ENCODE measurements at places on chromosomes 2 and 18.
A peak's percentile ranks its signal among the peaks of the same experiment; 100 is the strongest.

GRCh38 chr2:88190808-88191721, 20.9 kb downstream of the THNSL2 start:
- no peak for DNase-seq

DNA sequence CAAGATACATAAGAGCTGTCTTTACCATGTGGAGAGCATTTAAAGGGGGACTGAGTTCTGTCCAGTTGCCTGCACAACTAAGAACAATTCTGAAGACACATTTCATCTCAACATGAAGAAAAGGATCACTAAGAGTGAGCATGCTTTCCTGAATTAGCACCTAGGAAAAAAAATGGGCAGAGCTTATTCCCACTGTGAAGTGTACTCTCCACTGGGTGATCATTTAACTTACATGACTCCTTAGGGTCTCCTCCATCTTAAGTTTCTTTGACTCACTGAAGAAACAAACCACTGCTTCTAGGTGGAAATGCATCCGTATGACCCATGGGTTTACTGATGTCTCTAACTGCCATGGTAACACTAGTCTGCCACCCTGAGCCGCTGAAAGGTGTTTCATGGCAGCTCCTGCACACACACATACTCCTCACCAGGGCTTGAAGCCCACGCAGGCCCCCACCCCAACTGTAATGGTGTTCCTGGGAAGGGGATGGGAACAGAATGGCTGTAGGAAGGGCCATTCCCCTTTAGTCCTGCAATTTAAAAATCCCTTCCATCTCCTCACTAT, 27.1 kb downstream of the HDLBP start:
- DNase-seq = no peak

GRCh38 chr2:230541934-230542380, 126.0 kb downstream of the SP100 start:
- no peak for DNase-seq

- no peak for DNase-seq
These were observed 47.7 kb downstream of the TANK start for GRCh38 chr2:161207941-161208340.

- DNase-seq = no peak
These were observed 240.9 kb upstream of the GULP1 start for GRCh38 chr2:188050726-188051125.

- DNase-seq = peak; percentile 44
These were observed at the start of gene FEZ2 for GRCh38 chr2:36597532-36598377. Gene FEZ2 (minus strand): TSS chr2:36598168. CDS start chr2:36598142, 26 bp downstream.

GRCh38 chr2:20050646-20051531, 539 bp downstream of the LAPTM4A start:
- no peak for DNase-seq

- no peak for DNase-seq
These were observed 50.0 kb downstream of the RBBP8 start for GRCh38 chr18:22983175-22983574.

DNA sequence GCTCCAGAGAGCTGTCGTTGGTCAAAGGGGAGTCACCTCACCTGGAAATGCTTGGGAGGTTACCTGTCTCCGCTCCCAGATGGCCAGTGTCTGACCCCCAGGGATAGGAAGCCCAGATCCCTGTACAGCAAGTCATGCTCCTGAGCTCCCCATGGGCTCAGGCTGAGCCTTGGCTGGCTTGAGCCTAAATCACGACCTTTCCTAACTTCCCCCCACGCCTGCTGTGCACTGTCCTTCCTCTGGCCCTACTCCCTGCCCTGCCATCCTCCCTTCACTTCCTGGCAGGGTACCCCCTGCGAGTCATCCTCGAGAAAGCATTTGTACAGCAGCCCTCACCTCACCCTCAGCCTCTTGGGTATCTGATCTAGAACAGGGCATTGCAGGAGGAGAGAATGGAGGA, 9.2 kb upstream of the HDAC4 start:
- DNase-seq = no peak

DNA sequence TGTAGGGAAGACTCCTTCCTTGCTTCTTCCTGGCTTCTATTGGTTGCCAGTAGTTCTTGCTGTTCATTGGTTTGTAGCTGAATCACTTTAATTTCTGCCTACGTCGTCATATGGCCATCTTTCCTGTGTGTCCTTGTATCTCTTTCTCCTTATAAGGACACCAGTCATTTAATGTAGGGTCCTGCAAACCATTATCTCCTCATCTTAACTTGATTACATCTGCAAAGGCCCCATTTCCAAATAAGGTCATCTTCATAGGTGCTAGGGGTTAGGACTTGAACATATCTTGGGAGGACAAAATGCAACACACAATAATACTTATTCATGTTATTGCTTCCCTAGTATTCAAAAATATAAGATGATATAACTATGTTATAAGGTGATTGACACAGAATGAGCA, 95.5 kb upstream of the TTC27 start:
- DNase-seq = no peak

DNA sequence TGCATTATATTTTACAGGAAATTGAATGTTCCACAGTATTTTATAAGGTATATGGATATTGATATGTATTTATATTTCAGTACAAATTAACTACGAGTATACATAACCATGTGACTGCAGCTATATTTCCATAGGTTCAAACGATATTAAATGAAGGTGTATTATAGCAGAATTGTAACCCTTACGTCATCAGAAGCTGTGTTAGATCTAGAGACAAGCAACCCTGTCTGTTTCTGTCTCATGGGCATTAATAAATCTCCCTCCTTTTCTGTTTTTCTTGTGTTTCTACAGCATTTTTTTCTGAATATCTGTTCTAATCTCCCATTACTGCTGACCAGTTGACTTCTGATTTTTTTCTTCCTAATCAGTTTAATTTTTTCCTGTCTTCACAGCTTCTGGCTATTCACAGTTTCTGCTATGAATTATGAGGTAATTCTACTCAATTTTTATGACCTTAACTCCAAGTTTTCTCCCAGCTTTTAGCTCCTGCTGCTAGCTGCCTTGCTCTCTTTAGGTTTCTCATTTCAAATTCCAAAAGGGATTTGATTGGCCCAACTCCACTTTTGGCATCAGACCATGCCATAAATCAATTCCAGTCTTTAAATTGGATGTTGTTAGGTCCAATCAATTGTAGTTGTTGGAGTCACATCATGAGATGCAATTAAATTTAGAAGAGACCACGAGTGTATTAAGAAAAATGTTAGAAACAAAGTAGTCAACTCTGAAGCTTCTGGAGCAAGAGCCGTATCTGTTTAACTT, 277.5 kb upstream of the ZSWIM2 start:
- DNase-seq = no peak

DNA sequence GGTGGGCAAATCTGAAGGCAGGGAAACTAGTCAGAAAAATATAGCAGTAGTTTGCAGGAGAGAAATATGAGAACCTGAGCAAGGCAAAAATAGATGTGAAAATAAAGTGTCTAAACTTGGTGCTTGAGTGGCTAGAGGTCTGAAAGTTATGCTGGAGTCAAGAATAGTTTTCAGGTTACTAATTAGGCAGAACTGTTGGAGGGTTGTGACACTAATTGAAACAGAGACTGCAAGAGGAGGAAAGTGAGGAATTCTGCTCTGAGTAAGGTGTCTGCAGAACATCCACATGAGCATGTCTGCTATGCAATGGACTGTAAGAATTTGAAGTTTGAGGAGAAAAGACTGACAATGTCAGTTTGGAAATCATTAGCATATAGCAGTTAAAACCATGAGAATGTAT, 444.0 kb upstream of the LRRTM1 start:
- no peak for DNase-seq

GRCh38 chr2:38709567-38710194, 41.5 kb downstream of the SRSF7 start:
- DNase-seq = no peak

DNA sequence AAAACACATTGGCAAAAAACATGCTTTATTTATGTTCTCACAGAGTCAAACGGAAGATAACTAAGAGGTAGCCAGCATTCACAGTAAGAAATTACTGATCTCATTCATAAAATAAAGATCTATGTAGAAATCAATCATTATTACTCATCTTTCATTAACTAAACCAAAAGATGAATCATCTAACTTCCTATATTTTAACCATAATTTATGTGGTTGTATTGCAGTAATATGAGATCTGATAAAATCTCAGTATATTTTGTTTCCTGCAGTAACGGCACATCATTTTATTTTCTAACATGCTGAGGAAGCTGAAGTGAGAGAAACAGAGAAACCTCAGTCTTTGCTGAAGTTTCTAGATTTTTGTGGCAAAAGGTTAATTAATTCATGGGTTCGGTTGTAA, 375.8 kb downstream of the GALNT13 start:
- no peak for DNase-seq

DNA sequence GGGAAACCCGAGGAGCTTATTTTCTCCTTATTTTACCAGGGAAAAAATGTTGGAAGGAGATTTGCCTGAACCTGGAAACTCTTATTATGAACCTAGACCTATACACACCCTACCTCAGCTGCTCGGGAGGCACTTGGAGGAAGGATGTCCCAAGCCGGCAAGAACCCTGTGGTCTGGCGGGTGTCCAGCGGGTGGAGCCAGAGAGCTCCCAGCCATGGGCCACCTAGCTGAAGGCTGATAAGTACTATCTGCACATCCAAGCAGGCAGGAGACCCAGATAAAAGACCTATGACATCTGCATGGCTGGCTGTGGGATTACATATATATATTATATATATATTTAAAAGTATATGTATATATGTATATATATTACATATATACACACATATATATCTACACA, 1.1 kb upstream of the SLC14A1 start:
- DNase-seq = peak; percentile 46

GRCh38 chr2:186027922-186028321, 289.3 kb downstream of the FSIP2 start:
- no peak for DNase-seq

GRCh38 chr2:127108090-127108523, 1.2 kb upstream of the BIN1 start:
- no peak for DNase-seq

DNA sequence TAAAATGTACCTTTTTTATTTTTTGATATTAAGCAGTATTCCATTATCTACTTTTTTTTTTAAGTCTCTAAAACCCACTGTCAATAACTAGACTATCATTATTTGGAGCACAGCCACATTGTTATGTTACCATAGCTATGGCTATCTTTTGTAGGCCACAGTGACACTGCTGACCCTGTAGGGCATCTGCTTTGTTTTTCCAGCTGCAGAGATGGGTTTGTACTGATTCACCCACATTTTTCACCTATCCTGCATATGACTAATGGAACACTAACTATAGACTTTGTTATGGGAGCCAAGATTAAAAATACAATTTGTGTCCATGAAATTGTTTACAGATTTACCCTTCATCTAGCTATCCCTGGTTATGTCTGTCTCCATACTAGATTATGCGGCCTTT, 21.6 kb upstream of the OTX1 start:
- DNase-seq = no peak

DNA sequence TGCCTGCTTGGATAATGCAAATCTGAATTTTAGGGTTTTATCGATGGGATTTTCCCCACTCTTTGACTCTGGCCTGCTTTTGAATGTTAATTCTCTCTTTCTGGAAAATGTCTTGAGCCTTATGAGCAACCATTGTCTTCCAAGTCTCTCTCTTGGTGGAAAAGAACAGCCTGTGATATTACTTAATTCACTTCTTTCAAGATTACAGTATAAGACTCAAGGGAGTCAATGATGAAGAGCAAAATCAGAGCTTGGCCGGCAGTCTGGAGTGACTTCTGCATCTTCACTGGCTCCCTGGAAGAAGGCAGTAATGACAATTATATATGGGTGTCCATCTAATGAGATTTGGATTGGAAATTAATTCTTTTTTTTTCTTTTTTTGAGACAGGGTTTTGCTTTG, 122.9 kb upstream of the ZEB2 start:
- no peak for DNase-seq

GRCh38 chr2:205734436-205735037, 52.2 kb downstream of the NRP2 start:
- DNase-seq = no peak

DNA sequence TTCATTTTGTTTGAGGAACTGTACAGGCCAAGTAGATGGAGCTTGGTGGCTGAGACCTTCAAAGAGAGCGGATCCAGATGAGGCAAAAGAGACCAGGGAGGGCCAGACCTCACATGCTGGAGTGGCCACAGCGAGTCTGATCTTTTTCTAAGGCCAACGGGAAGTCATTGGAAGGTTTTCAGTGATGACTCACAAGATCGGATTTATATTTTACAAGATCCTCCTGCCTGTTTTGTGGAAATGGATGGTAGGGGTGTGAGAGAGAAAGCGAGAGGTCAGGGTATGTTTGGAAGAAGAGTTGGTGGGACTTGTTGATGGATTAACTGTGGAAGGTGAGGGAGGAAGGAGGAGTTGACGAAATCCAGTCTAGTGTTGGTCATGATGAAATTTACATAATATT, 44.6 kb upstream of the TUBA3D start:
- no peak for DNase-seq

DNA sequence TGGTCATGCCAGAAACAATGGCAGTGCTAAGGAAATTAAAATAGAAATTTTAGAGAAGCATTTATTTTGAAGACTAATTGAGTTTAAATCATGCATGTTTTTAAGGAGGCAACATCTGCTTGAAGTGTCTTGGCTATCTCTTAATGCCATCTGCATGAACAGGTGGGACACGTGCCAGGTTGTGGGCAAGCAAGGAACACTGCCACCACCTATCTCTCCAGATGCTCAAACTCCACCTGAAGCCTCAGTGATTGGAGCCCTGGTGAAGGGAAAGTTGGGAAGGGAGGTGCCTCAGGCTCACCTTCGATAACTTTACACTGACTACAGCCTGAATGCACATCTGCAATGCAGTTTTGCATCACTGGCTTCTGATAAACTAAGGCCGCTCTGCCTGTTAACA, 91.5 kb downstream of the TPGS2 start:
- DNase-seq = no peak

- DNase-seq = no peak
These were observed 99.1 kb downstream of the SLC25A12 start for GRCh38 chr2:171794918-171795317.

- DNase-seq = no peak
These were observed 27.6 kb upstream of the CALCRL start for GRCh38 chr2:187475499-187476248.

GRCh38 chr2:240651185-240651584, 25.9 kb downstream of the GPR35 start:
- DNase-seq = no peak

- DNase-seq = no peak
These were observed 43.8 kb upstream of the SCN9A start for GRCh38 chr2:166419616-166419934.

DNA sequence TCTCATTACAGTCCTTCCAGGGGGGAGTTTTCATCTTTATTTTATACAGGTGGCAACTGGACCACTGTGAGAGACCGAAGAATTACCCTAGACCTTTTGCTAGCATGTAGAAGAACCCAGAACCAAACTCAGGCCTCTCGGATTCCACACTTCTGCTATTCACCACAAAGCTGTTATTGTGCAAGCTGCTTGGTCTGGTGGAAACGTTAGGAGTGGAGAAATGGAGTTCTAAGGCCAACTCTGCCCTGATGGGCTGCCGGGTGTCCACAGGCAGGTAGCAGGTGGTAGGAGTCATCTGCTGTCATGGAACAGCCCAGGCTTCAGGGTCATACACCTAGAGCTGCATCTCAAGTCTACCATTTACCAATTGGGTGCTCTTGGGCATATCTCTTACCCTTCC, 218.8 kb downstream of the BCL11A start:
- DNase-seq = no peak

- DNase-seq = peak; percentile 22
These were observed at the start of gene NTSR2 for GRCh38 chr2:11669454-11670291. Gene NTSR2 (minus strand): TSS chr2:11670195. CDS start chr2:11670129, 66 bp downstream.
